Right lobe of liver (tissue), 6 donors: ENCODE measurements at places on chromosomes 5 and 9. TPM values are rescaled to one million over a fixed set of nuclear protein-coding genes. Genes with fewer than 3 reads are reported as not detected.

The MRPL50 gene
- 6.5 TPM for total RNA-seq

The MORN5 gene
- total RNA-seq: not detected

The APBA1 gene
- total RNA-seq: 24.2 TPM

The IFNB1 gene
- total RNA-seq: not detected

The PCDHA3 gene
- not detected for total RNA-seq

The BTNL3 gene
- not detected for total RNA-seq

The GPR150 gene
- total RNA-seq: not detected

The ALAD gene
- 117 TPM for total RNA-seq

The ETF1 gene
- 32.9 TPM for total RNA-seq
